Glutamatergic neuron (in vitro differentiated cells): ENCODE measurements at places on chromosomes 2 and 18. TPM values are rescaled to one million over a fixed set of nuclear protein-coding genes. Genes with fewer than 3 reads are reported as not detected.

- DNase-seq = no peak
These were observed 28.8 kb downstream of the LOXHD1 start for GRCh38 chr18:46628206-46628605.

DNA sequence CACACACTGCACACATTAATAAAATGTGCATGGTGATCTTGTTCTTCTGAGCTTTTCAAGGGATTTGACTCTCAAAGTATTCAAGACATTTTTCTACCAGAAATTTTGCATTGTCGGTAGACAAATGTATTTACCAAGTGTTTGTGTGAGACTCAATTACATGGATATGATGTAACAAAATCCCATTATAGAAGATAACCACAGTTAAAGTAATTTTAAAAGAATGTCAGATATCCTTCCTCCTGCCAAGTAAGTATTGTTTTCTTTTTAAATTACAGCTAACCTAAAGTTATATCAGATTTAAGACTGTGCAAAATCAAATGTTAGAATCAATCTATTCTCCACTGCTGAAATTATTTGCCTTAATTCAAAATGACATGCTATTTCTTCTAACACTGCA lies 1344.5 kb upstream of the CHAC2 start:
- no peak for DNase-seq

GRCh38 chr2:133609664-133610063 lies 41.4 kb upstream of the NCKAP5 start:
- DNase-seq = no peak

GRCh38 chr2:100146657-100146960 lies 4.2 kb upstream of the AFF3 start:
- DNase-seq = no peak

IL37 gene
- total RNA-seq = not detected

SPDYA gene
- total RNA-seq = 0.81 TPM
